ENCODE measurements at places on chromosomes 13 and 19. TPM values are rescaled to one million over a fixed set of nuclear protein-coding genes. Genes with fewer than 3 reads are reported as not detected.
A peak's percentile ranks its signal among the peaks of the same experiment; 100 is the strongest.

The NAT14 gene
- total RNA-seq = 12.1 TPM

The KIR3DL2 gene
- total RNA-seq = not detected

The ZNF419 gene
- total RNA-seq = 13.6 TPM

The CLDN10 gene
- total RNA-seq = not detected

The BRSK1 gene
- 3.9 TPM for total RNA-seq

The C13orf46 gene
- total RNA-seq = 0.26 TPM

The PABPC3 gene
- 0.17 TPM for total RNA-seq

The ZNF730 gene
- 1.0 TPM for total RNA-seq

The TEAD2 gene
- 19.2 TPM for total RNA-seq

The KBTBD6 gene
- 10.0 TPM for total RNA-seq

- no peak for DNase-seq
These were observed 194.8 kb downstream of the DCLK1 start for GRCh38 chr13:35936246-35936978.

- no peak for DNase-seq
These were observed 70.4 kb upstream of the MRI1 start for GRCh38 chr19:13693889-13694288.

- DNase-seq = no peak
These were observed 890 bp upstream of the ZNF611 start for GRCh38 chr19:52735734-52736133.

DNA sequence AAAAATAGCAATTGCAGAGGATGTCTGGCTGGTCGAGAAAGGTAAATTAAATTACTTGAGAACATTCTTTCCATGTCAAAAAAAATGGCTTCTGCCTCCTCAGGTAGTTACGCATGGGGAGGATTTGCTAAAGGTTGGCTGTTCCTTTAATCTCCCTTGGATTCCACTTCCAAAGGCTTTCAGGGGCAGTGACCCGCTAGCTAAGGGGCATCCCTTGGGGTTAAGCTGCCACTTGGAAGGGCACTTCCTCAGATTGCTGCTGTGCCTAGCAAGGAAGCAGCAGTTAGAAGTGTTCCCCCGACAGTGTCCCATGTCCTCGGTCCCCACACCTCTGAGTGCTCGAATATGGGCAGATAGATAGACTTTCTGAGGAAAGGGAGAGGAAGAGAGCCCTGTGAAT is 108.5 kb downstream of the RGCC start:
- DNase-seq = no peak

- no peak for DNase-seq
These were observed 61.2 kb upstream of the TM9SF2 start for GRCh38 chr13:99439850-99440604.

GRCh38 chr19:46481223-46481848 is 10.0 kb upstream of the PNMA8A start:
- peak; percentile 69 for DNase-seq

- DNase-seq = peak; percentile 77
These were observed 154.6 kb upstream of the IPO5 start for GRCh38 chr13:97798836-97799235.

DNA sequence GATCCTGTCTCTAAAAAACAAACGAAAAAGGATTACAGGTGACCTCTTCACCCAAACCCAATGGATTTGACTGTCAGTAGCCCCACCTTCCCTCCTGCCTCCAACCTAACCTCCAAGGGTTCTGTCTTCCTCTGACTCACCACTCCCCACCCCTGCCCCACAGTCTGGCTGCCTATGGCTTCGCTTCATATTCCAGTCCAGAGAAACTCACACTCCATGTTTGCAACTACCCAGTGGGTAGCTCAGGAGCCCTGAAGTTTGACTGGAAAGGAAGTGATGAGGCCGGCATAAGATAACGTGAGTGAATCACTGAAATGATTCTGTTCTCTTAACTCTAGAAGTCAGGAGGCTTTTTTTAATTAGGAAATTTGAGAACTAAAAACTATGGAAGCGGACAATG is 303.9 kb downstream of the FOXO1 start:
- DNase-seq = no peak

DNA sequence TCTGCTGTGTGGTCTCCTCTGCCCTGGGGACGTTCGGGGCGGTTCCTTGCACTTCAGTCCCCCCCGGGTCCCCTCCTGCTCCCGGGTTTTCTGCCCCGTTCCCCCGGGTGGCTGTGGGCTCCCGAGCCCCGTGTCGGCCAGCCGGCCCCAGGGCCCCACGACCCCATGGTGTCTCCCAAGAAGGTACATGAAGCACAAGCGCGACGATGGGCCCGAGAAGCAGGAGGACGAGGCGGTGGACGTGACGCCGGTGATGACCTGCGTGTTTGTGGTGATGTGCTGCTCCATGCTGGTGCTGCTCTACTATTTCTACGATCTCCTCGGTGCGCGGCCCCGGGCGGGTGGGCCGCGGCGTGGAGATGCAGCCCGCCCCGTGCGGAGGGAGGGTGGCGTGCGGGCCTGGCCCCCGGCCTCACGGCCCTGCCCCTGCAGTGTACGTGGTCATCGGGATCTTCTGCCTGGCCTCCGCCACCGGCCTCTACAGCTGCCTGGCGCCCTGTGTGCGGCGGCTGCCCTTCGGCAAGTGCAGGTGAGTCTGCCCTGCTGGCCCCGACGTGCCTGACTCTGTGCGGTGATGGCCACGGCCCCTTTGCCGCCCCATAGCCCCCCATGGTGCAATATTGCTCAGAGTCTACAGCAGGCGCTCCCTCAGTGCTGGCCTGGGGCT is 11.3 kb downstream of the SPPL2B start:
- DNase-seq = no peak

- no peak for DNase-seq
These were observed at the start of the genes OR7A5 and OR7C1 for GRCh38 chr19:14835011-14835410. TSS of gene OR7A5 (minus strand) at chr19:14835185. CDS start at chr19:14828241, 6,944 bp downstream. TSS of gene OR7C1 (minus strand) at chr19:14835185. CDS start at chr19:14800136, 35,049 bp downstream.

DNA sequence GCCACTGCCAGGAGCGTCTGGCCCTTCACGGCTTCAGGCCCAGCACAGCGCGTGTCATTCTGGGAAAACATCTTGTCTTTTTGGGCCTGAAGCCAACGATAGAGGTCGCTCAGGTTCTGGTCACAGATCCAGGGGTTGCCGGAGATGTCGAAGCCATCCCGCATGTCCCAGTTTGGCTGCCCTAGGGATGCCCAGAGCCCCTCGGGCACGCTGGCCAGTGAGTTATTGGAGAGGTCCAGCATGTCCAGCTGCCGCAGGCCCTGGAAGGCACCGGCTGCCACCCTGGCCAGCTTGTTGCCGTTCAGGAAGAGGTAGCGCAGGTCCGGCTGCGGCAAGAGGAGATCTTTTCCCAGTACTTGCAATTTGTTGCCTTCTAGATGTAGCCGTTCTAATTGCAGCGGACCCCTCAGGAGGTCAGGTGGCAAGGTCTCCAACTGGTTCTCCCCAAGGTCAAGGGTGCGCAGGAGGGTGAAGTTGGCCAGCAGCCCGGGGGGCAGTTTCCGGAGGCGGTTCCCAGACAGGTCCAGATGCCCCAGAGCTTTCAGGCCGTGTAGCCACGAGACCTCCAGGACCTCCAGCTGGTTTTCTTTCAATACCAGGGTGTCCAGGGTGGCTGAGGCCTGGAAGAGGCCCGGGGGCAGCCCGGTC is 1.8 kb downstream of the LRG1 start:
- no peak for DNase-seq

DNA sequence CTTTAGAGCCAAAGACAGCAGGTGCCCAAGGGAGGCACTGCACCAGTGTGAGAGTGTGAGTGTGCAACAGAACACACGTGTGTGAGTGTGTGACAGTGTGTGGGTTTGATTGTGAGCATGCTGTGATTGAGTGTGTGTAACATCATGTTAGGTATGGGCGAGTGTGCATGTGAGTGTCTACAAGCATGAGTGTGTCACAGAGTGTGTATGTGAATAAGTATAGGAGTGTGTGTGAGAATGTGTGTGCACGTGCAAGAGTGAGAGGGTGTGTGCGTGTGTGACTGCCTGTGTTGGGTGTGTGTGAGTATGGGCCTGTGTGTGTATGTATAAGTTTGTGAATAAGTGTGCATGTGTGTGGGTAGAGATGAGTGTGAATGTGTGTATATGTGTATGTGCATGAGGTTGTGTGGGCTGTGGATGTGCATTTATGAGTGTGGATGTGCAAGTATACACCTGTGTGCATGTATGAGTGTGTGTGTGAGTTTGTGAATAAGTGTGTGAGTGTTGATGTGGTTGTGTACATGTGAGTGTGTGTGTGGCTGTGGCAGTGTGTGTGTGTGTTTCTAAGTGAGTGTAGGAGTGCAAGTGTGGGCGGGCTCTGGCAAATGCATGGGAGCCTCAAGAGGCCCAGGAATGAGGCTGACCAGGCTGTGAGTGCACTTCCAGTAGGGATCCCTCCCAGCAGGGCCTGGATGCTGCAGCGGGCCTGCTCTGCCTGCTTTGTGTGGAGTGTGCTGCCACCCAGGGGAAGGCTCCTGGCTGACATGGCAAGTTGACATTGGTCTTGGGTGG is 198.4 kb downstream of the COL4A1 start:
- DNase-seq = peak; percentile 86

DNA sequence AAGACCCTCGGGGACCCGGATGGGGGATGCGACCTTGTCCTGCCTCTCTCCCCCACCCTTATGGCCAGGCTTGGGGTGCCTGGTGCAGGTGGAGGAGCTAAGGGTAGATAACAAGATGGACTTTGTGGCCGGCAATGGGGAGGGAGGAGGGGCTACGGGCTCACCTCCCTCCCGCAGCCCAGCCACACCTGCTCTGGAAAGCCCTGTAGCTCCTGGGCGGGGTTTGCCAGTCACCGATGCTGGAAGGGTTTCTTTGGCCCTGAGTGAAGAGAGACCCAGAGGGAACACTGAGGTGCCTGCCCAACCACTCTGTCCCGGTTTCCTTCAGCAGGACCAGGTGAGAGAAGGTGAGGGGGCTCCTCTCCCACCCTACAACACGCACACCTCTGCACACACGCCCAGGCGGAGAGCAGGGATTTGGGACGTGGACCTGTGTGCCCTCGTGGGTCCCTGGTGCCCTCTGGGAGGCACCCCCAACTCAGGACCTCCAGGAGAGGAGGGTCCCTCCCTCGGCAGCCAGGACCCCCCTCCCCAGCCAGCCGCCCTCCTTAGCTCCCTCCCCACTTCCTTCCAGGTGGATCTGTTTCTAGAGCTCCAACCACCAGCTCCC is at the start of gene FUT2:
Gene FUT2, plus strand, starts transcription at position 229 of the 610 bp plus-strand sequence. CDS start 6,986 bp downstream, outside the sequence.
- DNase-seq = no peak

DNA sequence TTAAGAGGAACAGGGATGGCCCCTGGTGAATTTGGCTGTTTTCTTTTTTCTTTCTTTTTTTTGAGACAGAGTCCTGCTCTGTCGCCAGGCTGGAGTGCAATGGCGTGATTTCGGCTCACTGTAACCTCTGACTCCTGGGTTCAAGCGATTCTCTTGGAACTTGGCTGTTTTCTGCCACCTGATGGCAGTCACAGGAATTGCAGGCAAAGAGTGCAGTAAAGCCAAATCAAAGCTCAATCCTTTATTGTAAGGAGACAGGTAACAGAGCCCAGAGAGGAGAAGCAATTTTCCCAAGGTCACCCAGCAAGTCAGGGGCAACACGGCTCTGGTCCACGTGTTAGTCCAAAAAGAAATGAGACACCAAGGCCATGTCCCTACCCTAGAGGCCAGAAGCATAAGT is 6.2 kb downstream of the TINCR start:
- DNase-seq = no peak

GRCh38 chr19:55586976-55587668 is 6.5 kb upstream of the ZNF579 start:
- peak; percentile 88 for DNase-seq

- peak; percentile 81 for DNase-seq
These were observed 92.4 kb downstream of the KL start for GRCh38 chr13:33108620-33109019.

- no peak for DNase-seq
These were observed 165.6 kb downstream of the DLEU7 start for GRCh38 chr13:50677687-50678463.

GRCh38 chr19:47022140-47022536 is 2.5 kb downstream of the NPAS1 start:
- DNase-seq = no peak

- DNase-seq = peak; percentile 43
These were observed 16.8 kb downstream of the POLR1D start for GRCh38 chr13:27638521-27638920.

DNA sequence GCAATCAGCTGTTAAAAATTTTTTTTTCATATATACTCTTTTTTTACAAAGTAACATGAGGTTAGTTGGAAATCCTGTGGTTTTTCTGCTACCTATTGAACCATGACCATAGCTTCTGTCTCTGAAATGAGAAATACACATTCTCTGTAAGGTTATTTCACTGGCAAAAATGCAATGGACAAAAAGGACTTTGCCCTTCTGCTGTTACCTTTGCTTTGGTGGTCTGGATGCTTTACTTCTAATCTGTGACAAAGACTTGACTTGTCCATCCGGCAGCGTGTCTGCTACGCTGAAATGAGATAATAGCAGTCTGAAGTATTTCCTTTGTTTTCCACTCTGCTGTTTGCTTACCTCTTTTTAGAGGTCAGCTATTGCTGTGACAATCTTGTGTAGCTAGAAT is 412.8 kb downstream of the SLITRK6 start:
- DNase-seq = no peak

Measured in fibroblast of lung (primary cell).